ENCODE measurements at places on chromosomes 1 and 21.

- DNase-seq, result peak; percentile 7
These were observed 1.2 kb upstream of the DENND1B start for GRCh38 chr1:197776351-197777105.

DNA sequence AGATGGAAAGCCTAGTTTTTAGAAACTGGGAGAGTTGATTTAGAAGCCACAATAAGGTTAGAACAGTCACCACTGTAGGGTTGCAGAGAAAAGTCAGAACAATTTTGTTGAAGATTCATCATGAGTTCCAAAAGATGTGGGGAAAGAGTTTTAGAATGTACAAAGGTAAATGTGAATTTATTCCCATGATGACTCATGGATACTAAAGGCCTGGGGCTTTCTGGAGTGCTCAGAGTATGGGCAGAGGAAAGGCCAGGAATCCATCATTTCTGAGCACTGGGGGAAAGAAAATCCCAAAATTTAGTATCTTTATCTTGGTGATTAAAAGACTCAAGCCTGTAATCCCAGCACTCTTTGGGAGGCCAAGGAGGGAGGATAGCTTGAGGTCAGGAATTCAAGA lies 17.8 kb downstream of the YBX1 start:
- DNase-seq, result no peak

- DNase-seq, result no peak
These were observed 109.8 kb downstream of the PATJ start for GRCh38 chr1:61851849-61852669.

GRCh38 chr1:238296371-238296770 lies 405.6 kb upstream of the ZP4 start:
- DNase-seq, result no peak

GRCh38 chr1:106921186-106921585 lies 135.3 kb upstream of the PRMT6 start:
- no peak for DNase-seq
